ENCODE measurements at places on chromosomes 2 and 18.

DNA sequence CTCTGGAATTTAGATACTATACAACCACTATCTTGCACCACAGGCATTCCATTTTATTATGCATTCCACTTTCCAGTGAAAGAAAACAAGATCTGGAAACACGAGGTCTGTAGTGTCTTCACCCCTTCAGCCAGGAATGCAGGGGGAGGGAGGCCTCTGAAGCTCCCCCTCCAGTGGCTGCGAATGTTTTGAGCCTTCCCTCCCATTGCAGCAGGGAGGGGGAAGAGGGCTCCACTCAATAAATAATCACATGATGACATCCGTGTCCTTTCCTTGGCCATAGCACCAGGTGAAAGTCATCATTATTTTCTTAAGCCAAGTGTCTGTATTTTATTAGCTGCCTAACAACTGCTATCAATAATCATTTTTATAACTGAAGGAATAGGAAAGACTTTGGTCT lies 38.6 kb downstream of the ALPK2 start:
- DNase-seq, result no peak

DNA sequence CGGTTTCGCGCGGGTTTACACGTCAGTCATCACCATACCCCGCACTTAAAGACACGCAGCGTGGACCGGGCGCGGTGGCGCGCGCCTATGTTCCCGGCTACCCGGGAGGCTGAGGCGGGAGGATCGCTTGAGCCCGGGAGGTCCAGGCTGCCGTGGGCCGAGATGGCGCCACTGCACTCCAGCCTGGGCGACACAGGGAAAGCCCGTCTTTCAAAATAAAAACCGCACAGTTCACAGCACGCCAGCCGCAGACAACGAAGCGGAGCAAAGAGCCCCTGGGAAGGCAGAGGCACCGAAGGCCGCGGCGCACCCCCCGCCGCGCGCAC lies 328 bp downstream of the DTYMK start:
- DNase-seq, result no peak

DNA sequence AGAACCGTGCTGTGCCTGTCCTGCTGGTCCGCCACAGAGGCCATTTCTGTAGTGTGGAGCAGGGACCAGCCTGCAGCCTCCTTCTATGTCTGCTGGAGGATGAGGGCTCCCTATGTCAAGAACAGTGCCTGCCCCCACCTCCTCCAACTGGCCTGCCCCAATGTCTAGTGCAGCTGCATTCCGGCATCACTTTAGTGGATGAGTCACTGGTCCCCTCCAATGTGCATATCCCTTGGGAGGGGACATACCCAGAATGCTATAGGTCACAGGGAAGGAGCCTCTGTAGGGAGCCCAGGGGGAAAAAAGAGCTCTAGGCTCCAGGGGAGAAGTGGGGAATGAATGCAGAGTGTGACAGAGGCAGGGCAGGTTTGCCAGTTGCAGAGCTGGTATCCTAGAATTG lies 219.6 kb downstream of the CELF4 start:
- DNase-seq, result no peak

- no peak for DNase-seq
Observed at GRCh38 chr2:170974304-170974993, 45.4 kb downstream of the GORASP2 start.

- no peak for DNase-seq
Observed at GRCh38 chr2:204486805-204487204, 58.5 kb upstream of the PARD3B start.

- DNase-seq, result no peak
Observed at GRCh38 chr2:224954980-224955379, 87.3 kb downstream of the DOCK10 start.

DNA sequence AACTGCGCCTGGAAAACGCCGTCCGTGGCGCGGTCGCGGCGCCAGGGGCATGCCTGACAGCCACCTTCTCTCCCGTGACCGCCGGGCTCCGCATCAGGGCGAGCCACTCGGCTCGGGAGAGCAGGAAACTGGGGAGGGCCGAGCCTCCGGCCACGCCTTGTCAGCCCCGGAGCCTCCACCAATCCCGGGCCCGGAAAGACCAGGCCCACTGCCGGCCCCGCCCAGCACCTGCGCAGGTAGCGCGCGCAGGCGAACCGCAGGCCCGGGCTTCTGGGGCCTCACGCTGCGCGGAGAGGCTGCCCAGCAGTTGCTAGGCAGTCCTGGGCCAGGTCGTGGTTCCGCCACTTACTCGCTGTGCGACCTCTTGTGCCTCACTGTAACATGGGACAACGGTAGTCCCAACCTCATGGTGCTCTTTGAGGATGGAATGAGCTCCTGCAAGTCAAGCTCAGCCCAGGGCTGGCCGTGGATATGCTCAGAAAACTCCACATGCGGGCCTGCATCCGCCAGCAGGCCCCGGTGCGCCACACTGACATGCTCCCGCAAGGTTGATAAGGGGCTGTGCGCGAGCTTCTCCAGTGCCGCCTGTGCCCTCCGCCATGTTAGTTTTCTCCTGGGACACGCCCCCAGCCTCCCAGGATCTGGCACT lies 97.1 kb downstream of the INHBB start:
- DNase-seq, result no peak

DNA sequence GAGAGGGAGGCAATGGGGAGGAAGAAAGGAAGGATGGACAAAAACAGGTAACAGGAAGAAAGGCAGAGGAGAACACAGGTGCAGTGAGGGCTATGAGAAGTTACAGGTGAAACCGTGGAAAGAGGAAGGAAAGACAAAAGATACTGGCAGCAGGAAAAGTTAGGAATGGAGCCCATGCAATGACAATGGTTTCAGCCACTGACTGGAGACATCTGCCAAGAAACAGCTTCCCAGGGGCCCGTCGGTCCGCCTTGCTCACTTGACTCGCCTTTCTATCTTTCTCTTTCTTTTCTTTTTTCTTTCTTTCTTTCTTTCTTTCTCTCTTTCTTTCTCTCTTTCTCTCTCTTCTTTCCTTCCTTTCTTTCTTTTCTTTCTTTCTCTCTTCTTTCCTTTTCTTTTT lies 37.5 kb downstream of the ST8SIA5 start:
- DNase-seq, result no peak

GRCh38 chr18:58692422-58693185 lies 21.3 kb downstream of the MALT1 start:
- DNase-seq, result no peak

- no peak for DNase-seq
Observed at GRCh38 chr2:20212459-20212870, 12.5 kb downstream of the SDC1 start.

DNA sequence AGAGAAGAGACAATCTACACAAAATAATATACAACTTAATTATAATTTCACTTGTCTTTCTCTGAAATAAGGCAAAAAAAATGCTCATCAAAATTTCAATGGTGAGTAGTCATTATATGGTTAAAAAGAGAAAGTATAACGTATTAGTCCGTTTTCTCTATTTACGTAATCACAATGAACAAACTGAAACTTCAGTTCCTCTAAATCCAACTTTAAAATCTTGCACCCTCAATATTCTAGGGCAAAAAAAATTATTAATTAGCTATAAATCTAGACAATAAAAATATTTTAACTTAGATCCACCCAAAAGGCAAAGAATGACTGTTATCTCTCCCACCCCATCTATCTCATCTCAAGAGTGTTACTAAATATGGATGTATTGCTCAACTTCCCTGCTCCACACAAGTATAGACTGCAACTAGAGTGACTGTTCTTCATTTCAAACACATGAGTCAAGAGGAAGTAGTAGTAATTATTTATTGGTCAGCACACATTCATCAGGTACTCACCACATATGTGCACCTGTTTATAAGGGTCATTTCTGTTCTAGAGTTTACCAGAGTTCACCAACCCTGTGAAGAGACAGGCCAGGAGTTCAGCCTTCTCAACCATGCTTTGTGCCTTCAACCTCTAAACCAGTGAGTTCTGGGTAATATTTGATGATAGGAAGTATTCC lies 36.4 kb downstream of the STK39 start:
- DNase-seq, result peak; percentile 85

DNA sequence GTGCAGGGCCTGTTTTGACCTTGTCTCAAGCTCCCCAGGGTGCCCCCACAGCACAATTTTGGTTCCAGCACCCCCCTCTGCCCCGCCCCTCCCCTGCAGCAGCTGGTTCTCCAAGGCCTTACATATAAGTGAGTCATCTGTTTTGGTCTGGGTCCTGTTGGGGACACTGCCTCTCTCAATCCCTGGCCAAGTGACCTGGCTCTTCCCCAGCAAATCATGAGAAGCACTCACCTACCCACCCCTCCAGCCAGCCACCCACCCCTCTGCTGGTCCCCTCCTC lies 90.5 kb downstream of the INHBB start:
- no peak for DNase-seq

- no peak for DNase-seq
Observed at GRCh38 chr2:5834501-5834900, 142.3 kb downstream of the SOX11 start.

- no peak for DNase-seq
Observed at GRCh38 chr2:230347659-230348305, 20.8 kb downstream of the SP140L start.

- no peak for DNase-seq
Observed at GRCh38 chr18:38933910-38934510, 1368.4 kb upstream of the CELF4 start.

GRCh38 chr2:23381084-23381483 lies 3.9 kb upstream of the KLHL29 start:
- DNase-seq, result peak; percentile 91

DNA sequence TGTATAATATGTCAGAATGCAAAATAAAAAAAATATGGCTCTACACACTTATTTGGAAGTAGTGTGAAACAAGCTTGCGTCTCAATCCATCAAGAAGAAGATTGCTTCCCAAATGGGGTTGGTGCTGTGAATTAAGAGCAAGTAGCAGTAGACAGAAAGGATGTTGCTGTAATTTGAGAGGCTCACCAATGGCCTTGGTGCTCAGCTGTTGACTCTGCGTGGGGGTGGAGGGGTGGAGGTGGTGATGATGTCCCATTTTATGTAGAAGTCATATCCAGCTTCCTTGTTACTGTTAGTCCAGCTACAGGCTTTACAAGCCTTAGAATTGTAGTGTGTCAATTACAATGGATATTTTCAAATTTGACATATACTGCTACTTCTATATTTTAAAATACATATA lies 223.4 kb upstream of the RND3 start:
- DNase-seq, result no peak

DNA sequence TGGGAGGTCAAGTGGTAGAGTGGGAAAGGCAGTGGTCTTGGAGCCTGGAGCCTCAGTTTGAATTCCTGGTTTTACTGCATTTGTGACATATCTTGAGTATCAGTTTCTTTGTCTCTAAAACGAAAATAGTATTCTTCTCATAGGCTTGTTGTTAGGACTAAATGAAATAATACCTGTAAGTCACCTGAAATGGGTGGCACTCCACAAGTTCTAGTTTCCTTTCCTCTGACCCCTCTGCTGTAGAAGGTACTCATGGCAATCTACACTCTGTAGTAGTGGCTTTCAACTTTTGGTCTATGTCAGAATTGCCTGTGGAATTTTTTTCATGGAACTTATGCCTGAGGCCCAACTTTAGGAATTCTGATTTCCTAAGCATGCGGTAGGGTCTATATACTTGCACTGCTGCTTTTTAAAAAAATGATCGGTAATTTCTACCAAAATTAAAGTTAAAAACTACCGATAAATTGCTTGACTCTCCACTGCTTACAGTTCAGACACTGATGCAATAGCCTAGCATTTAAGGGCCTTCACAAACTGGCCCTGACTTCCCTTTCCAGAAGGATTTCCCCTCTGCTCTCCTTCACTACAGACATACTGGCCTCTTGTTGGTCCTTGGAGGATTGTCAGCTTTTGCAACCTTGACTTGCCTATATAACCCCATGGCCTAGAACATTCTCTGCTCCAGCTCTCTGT lies 47.2 kb downstream of the PLEK start:
- no peak for DNase-seq

- DNase-seq, result no peak
Observed at GRCh38 chr2:100660851-100661584, 98.2 kb downstream of the PDCL3 start.

DNA sequence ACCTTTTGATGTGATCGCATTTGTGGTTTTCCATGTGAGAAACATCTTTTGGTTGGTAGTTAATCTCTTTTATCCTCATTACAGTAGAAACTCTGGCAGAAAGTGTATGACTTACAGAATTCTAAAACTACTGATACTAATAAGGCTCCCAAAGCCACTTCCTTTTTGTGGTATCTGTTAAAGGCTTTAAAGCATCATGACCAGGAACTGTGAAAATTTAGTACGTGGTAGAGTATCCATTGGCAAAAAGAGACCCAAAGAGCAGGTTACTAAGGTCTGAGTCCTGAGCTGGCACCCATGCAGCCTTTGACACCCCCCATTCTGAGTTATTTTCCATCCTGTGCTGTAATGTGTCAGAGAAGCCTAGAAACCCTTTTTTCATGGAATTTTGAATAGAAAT lies 94.5 kb downstream of the DPP4 start:
- no peak for DNase-seq

GRCh38 chr18:45166836-45167551 lies 448.3 kb upstream of the SLC14A2 start:
- DNase-seq, result no peak

- DNase-seq, result peak; percentile 16
Observed at GRCh38 chr2:220512419-220512818, 885.0 kb downstream of the SLC4A3 start.

DNA sequence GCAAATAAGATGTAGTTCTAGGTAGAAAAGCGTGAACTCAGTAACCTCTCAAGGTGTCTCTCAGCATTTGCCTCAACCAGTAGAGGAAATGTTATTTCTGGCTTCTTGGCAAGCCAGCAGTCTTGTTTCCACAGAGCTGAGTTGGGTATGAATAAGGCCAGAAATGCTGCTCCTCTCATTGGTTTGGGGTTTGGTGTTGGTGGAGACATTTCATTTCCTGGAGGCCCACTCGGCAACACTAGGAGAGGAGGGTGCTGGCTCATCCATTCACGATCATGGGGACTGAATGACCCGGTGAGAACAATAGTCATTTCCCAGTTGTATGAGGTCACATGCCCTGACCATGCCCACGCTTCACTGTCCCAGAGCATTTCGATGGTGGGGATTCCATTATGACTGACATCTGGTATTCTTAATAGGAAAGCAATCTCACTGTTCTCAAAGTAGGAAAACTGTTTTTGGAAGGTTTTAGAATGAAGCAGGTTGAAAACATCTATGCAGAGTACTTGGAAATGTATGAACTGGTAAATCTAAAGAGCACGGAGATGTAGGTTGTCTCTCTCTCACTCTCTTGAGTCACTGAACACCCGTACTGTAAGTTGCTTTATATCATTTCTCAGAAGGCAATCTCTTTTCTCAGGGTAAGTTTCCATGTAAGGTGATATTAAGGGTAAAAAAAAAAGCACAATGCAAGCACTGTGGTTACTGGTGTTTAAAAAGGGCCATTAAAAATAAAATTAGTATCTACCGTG lies 37.1 kb upstream of the CTLA4 start:
- no peak for DNase-seq

- DNase-seq, result no peak
Observed at GRCh38 chr2:221926327-221926726, 354.2 kb upstream of the EPHA4 start.

Measured in SW 1271 (cell line).